ENCODE measurements at places on chromosomes 11 and 22.
A peak's percentile ranks its signal among the peaks of the same experiment; 100 is the strongest.

DNA sequence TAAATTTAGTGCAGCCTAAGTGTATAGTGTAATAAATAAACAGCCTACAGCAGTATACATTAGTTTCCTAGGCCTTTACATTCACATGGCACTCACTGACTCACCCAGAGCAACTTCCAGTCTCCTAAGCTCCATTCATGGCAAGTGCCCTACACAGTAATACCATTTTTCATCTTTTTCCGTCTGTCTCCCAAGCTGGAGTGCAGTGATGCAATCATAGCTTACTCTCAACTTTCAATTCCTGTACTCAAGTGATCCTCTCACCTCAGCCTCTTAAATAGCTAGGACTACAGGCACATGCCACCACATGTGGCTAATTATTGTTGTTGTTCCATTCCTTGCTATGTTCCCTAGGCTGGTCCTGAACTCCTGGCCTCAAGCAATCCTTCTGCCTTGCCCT, 54.4 kb downstream of the FCHSD2 start:
- DNase-seq: no peak

DNA sequence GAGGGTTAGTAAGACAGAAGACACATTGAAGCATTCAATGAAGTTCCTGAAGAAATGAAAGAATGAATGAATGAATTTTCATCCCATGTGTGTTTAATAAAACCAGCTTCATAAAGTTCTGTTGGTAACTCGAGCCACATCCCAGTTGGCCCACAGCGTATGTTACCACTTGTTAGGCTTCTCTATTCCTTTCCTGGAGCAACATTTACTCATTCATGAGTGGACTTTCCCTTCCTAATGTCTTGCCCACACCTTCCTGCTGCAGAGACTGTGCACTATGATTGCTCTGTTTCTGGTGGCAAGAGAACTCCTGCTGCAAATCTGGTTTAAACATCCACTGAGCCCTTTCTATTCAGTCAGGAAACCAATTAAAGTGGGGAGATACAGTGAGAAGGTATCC, 7.0 kb downstream of the OR52R1 start:
- DNase-seq: no peak

DNA sequence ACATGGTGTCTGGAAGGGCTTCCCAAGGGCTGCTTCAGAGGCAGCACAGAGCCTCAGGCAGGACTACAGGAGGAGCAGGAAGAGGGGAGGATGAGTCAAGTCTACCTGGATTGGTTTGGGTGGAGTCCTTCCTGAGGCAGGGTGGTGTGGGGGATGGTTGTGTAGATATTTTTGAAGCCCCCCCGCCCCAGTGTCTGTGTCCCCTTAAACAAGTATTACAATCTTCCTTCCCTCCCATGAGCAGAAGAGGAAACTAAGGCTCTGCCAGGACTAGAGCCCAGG, 34.7 kb upstream of the FCHSD2 start:
- no peak for DNase-seq

- DNase-seq: no peak
Measured at GRCh38 chr11:120141113-120141767, 3.3 kb upstream of the TRIM29 start.

DNA sequence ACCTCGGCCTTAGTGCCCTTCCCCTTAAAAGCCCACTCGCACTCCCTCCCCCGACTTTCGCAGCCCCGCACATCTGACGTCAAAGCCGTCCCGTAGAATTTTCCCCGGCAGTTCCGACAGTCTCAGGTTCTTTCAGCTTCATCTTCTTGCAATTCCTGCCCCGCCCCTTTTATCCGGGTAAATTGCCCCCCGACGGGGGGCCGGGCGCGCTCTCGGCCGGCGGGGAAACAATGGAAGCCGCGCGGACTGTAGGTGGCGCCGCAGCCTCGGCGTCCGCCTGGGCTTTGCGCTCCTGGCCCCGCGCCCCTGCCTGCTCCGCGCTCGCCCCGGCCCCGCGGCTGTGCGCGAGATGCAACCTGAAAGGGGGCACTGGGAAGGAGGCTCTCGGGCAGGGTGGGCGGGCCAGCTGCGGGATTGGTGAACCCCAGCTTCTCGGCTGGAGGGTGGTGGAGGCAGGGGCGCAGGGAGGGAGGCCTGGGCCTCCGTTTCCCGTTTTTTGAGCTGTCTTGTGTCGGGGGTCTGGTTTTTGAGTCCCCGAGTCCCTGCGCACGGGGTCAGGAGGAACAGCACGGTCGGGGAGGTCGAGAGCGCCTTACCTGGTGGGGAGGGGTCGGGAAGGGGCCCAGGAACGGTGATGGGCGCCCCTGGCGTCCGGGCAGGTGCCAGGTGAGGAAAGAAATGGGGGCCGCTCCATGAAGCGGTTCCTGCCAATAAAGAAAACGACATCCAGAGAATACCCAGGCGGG, 859 bp upstream of the FGF19 start:
- DNase-seq: no peak

DNA sequence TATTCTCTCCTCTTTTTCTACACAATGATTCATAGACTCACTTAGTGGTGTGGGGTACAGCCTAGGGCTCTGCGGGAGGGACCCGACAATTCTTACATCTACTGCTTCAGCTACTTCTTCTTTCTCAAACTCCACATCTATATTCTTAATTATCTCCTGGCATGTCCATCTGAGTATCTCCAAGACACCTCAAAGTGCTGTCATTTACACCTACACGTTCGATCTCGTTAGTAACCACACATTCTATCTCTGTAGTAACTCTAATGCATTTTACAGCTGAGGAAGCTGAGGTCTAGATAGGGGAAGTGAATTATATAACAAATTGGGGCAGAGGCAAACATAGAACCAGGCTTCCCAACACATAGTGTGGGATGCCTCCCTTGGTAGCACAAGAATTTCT, 27.7 kb upstream of the RRM1 start:
- DNase-seq: no peak

GRCh38 chr11:69510471-69511357, 29.3 kb downstream of the LINC01488 start:
- DNase-seq: no peak

- DNase-seq: no peak
Measured at GRCh38 chr11:129696309-129696989, 119.2 kb upstream of the TMEM45B start.

DNA sequence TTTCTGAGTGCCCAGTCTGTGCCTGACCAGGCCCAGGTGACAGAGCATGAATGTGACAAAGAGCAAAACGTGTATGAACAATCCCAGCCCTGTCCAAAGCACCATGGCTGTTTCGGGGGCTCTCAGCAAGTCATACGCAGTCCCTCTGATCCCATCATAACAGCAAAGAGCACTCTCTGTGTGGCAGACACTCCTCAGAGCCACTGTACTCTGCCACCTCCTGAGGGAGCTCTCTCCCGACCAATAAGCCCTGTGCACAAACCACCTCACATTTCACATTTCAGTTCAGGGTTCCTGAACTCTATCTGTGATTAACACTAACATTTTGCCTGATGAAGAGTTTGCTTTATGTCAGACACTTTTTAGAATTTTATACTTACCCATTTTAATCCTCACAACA, 6.6 kb downstream of the DGCR2 start:
- DNase-seq: no peak

DNA sequence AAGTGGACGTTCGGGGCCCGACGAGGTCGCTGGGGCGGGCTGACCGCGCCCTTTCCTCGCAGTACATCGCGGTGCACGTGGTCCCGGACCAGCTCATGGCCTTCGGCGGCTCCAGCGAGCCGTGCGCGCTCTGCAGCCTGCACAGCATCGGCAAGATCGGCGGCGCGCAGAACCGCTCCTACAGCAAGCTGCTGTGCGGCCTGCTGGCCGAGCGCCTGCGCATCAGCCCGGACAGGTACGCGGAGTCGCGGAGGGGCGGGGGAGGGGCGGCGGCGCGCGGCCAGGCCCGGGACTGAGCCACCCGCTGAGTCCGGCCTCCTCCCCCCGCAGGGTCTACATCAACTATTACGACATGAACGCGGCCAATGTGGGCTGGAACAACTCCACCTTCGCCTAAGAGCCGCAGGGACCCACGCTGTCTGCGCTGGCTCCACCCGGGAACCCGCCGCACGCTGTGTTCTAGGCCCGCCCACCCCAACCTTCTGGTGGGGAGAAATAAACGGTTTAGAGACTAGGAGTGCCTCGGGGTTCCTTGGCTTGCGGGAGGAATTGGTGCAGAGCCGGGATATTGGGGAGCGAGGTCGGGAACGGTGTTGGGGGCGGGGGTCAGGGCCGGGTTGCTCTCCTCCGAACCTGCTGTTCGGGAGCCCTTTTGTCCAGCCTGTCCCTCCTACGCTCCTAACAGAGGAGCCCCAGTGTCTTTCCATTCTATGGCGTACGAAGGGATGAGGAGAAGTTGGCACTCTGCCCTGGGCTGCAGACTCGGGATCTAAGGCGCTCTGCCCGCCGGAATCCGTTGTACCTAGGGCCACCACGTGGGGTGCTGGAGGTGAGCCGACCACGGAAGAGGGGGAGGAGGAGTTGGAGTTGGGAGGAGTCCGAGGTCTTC, 771 bp downstream of the MIF start:
- peak; percentile 14 for DNase-seq

DNA sequence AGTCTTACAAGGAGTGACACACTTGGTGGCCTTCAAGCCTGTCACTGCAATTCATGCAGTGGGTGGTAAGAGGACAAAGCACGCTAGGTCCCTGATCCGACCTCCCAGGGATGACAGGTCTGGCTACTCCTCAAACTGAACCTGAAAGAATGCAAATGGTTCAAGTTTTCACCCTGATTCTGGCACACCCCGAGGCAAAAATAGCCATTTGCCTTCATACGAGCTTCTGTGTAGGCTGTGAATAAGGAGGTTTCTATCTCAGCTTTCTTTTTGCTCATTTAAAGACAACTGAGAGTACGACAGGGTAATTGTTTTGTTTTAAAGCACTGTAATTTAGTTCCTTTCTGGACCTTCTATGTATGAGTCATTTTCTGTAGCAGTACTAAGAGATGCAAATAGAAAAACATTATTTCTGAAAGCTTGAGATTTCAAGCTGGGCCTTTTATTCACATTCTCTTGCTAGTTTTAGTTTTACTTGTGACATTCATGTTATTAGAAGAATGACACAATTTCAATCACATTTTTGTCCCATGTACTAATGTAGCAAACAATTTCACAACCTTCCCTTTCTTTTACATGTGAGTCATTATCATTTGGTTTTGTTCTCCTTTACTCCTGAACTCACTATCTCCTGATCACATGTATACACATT, 56.6 kb upstream of the FDX1 start:
- no peak for DNase-seq

DNA sequence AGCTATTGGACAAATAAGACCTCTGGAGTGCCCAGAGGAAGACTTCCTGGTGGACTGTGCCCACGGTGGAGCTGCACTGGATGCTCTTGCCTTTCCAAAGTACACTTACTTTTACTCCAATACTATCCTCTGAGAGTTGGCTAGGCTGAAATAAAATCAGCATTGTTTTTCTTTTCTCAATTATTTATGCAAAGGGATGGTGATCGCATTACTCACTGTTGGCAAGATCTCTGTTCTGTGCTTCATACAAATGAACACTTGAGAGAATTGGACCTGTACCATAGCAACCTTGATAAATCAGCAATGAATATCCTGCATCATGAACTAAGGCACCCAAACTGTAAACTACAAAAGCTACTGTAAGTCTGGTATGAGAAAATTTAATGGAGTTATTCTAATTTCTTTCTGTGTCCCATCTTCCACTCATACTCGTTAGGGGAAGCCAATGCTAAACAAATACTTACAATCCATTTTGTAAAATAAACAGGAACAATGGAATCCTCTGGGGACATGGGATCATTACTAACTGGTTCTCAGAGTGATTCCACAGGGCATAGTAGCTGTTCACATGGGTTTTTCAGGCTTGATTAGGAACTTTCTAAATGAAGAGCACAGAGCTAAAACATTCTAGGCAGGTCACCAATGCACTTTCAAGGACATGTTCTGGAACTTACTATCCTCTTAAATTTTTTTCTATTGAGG, 26.3 kb downstream of the NLRP14 start:
- no peak for DNase-seq

DNA sequence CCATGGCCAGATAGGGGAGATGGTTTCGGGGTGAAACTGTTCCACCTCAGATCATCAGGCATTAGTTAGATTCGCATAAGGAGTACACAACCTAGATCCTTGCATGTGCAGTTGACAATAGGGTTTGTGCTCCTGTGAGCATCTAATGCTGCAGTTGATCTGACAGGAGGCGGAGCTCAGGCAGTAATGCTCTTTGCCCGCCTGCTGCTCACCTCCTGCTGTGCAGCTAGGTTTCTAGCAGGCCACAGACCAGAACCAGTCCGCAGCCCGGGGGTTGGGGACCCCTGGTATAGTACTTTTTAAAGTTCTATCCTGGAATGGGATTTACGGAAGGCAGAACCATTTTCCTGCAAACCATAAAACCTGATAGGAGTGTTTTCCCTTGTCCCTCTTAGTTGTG, 54.6 kb downstream of the POLD3 start:
- DNase-seq: no peak

DNA sequence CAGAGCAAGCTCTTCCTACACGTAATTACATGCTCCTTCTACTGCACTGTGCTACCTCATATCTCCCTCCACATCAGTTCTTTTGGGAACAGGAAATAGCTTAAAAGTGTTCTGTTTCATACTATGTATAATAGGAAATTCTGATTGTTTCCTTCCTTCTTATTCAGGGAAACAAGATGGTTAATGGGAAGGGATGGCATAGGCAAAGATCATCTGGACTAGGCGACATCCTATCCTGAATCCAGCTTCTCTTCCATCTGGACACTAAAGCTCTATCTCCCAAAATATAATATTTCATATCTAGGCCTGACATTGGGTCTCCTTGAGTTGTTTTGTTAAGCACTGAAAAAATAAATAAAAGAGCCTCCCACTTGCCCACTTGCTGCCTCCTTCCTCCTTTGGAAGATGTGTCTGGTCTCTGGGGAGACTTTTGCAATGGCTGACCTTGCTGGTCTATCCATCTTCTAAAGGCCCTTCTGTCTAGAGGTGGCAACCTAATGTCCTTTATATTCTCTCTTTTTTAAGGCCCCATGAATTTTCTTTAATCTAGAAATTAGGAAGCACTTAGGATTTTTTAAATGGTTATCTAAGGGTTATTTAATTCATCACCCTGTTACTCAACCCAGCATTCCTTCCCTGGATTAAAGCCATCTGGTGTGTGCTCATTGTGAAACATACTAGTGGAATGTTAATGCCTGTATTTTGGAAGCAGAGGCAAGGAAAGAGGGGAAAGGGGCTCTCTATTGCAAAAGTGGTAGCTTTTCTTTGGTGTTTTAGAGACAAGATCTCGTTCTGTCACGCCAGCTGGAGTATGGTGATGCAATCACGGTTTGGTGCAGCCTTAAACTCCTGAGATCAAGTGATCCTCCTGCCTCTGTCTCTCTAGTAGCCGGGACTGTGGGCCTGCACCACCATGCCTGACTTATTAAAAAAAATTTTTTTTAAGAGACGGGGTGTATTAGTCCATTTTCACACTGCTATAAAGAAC, 20.6 kb downstream of the CLMP start:
- no peak for DNase-seq

All from esophagus squamous epithelium (tissue), 5 donors.